ENCODE measurements at places on chromosomes 16 and 17.
A peak's percentile ranks its signal among the peaks of the same experiment; 100 is the strongest.

DNA sequence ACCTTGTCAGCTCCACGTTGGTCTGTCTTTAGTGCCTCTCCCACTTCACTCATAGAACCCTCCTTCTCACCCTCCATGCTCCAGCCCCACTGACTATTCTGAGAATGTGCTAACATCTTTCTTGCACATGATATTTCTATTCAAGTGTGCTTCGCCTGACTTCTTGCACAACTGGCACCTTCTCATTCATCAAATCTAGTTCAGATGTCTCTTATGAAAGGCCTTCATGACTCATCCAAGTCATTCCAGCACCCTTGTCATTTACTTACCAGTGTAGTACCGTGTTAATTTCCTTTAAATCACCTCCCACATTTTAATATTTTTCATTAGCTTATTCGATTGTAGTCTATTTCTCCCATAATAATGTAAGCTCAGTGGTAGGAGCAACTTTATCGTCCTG is 197.8 kb upstream of the PIRT start:
- no peak for DNase-seq

DNA sequence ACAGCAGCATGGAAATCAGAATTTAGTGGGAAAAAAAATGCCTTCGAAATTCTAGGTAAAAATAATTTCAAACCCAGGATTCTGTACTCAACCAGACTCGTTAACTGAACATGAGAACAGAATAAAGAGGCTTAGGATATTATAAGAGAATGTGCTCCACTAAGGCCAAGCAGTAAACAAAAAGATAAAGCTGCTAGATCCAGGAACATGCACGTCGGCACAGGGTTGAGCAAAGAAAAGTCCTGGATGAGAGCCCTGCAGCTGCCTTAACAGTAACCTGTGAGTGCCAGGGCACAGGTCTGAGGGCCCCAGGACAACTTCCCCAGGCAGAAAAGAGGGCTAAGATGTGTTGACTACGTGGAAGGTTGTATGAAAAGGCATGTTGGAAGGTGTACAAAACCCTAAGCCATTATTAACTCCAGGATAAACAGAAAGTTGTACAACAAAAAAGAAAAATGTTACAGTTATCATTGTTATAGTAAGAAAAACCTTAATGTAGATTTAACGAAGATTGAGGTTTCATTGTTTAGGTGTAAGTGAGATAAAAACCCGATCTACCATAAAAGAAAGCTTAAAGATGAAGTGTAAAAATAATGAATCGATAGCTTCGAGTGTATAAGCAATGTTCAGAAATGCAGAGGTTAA is 42.3 kb upstream of the RBFOX3 start:
- no peak for DNase-seq

GRCh38 chr17:36773039-36773438 is 164.2 kb upstream of the LHX1 start:
- DNase-seq = no peak

DNA sequence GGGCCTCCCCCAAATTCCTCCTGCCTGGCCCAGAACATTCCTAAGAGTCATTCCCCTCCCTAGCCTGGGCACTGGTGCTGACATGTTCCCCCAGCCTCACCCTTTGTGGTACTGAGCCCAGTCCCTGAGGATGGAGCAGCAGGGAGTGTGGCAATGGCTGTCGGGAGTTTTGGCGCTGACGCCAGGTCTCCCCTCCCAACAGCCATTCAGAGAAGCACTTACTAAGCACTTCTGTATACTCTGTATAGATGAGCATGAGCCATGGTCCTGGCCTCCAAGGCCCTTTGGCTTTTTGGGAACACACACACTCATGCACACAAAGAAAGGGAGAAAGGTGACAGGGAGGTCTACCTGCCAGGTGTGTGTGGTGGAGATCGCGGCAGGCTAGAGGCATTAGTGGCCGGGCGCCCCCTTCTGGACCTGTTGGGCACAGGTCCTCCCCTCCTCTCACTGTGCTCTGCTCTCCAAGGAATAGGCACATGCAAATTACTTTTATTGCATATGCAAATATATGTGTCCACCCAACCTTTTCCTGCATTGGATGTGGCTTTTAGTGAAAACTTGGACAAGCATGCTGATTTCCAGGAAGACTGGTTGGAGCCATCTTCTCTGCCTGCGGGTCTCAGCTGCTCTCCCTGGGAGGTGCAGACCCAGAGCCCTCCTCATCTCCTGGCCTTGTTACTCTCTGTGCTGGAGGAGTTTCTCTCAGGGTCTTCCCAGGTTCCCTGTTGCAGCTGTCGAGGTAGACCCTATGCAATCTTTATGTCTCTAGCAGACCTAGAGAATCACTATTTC is 17.4 kb upstream of the C17orf107 start:
- peak; percentile 32 for DNase-seq

- peak; percentile 67 for DNase-seq
These were observed 57.3 kb upstream of the CCL1 start for GRCh38 chr17:34420254-34420766.

DNA sequence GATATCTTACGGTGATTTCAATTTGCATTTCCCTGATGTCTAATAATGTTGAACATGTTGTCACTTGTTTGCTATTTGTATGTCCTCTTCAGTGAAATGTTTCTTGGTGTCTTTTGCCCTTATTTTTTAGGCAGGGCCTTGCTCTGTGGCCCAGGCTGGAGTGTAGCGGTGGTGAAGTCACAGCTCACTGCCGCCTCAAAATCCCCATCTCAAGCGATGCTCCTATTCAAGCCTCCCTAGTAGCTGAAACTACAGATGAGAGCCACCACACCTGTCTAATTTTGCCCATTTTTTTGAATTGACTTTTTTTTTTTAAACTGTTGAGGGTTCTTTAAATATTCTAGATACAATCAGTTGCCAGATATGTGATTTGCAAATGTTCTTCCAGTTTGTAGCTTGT is 8.3 kb downstream of the UBE2G1 start:
- DNase-seq = no peak

GRCh38 chr17:38925263-38925995 is at the start of gene LASP1NB:
Gene LASP1NB (plus strand): TSS chr17:38925614.
- peak; percentile 83 for DNase-seq

DNA sequence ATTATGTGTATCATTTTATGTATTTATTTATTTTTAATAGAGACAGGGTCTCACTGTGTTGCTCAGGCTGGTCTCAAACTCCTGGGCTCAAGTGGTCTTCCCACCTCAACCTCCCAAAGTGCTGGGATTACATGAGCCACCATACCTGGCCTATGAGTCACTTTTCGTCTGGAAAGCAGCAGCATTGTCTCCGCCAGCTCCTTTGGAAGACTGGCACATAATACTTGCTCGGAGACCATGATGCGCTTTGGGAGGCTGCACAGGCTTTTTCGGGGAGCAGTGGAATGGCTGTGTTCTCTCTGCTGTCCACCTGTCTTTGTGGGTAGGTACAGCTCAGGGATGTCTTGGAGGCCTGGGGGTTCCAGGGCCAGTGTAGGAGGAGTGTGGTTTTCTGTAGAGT is 102.2 kb downstream of the AATF start:
- peak; percentile 7 for DNase-seq

GRCh38 chr17:71142333-71142732 is 973.0 kb downstream of the KCNJ2 start:
- no peak for DNase-seq

- no peak for DNase-seq
These were observed 48.3 kb downstream of the UBE2G1 start for GRCh38 chr17:4318186-4318585.

GRCh38 chr16:89606006-89606405 is 7.4 kb upstream of the DPEP1 start:
- DNase-seq = no peak

- no peak for DNase-seq
These were observed 348.9 kb upstream of the ASIC2 start for GRCh38 chr17:33642002-33642401.

DNA sequence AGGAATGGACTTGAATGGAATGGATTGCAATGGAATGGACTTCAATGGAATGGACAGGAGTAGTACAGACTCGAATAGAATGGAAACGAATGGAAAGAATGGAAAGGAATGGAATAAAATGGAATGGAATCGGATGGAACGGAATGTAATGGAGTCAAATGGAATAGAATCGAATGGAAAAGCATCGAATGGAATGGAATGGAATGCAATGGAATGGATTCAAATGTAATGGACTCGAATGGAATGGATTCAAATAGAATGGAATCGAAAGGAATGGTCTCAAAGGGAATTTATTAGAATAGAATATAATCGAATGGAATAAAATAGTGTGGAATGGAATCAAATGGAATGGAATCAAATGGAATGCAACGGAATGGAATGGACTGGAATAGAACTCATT is 484.9 kb upstream of the WSB1 start:
- DNase-seq = peak; percentile 24

GRCh38 chr17:59254742-59255141 is 34.4 kb downstream of the GDPD1 start:
- DNase-seq = no peak

- no peak for DNase-seq
These were observed 9.2 kb upstream of the SERPINF1 start for GRCh38 chr17:1752425-1753262.

- DNase-seq = no peak
These were observed 16.5 kb upstream of the MRPS23 start for GRCh38 chr17:57866319-57866718.

DNA sequence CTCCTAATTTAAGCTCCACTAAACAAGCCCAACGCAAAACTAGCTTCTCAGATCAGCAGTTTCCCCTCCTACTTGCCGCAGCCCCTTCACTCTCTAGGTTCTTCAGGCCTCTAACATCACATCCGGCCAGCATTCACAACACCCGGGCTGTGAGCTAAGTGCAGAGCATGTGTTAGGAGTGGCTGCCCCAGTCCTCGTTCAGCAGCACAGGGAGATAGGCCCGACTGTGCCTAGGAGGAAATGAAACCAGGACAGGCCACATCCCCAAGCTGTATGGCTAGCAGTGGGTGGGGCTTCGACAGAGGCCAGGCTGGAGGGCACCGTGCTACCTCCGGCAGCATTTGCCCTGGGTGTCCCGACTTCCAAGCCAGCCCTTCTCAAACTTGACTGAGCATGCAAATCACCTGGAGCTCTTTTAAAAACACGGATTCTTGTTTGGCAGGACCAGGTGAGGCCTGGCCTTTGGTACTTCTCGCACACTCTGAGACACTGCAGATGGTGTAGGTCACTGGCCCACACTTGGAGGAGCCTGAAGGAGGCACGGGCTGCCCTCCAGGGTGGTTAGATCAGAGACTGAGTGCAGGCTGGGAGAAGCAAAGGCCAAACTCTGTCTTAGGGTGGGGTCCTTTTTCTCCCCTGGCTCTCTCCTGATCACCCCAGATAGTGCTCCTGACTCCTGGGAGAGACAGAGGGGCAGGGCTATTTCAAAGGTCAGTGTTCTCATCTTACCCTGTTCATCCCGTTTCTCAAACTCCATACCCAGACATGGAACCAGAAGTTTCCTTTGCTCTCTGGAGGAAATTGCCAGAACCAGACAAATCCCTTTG is 202.0 kb downstream of the C16orf78 start:
- no peak for DNase-seq

GRCh38 chr16:59021751-59022150 is 287.6 kb upstream of the GOT2 start:
- DNase-seq = no peak

- peak; percentile 10 for DNase-seq
These were observed 48.9 kb downstream of the SMPD3 start for GRCh38 chr16:68399456-68399855.

GRCh38 chr17:65554553-65555223 is 6.8 kb downstream of the AXIN2 start:
- DNase-seq = peak; percentile 60

GRCh38 chr16:49698453-49698815 is 157.5 kb downstream of the ZNF423 start:
- no peak for DNase-seq

DNA sequence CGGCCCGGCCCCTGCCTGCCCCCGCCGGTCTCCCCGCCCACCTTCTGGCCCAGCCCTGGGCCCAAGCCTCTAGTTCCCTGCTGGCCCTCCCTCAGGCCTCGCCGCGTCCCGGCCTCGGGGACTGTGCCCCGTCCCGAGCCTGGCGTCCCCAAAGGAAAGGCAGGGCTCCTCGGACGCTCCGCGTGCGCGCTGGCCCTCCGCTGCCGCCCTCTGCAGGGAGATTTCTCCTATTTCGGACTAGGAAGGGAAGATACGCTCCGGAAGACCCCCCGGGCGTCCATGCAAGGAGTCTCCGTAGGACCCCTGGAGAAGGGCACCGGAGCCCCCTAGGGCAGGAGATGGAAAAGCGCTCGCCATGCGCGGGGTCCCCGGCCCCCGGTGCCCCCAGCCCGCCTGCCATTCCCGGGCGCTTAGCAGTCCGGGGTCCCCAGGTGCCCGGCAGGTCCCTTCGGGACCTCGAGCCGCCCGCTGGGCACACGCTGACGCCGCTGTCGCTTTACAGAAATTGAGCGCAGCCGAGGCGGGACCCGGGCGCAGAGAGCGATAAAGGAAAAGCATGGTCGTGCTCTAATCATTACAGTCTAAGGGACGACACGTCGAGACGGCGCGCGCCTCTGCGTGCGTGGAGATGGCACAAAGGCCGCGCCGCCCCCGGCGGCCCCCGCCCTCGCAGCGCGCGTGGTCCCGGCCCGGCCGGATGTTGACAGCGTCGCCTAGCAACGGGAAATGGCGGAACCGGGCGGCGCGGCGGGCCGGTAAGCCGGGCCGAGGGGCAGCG is at the start of gene CCDC40:
TSS of gene CCDC40 (plus strand) at position 706 of the 778 bp plus-strand sequence. CDS start at position 727, 21 bp downstream.
- peak; percentile 60 for DNase-seq

DNA sequence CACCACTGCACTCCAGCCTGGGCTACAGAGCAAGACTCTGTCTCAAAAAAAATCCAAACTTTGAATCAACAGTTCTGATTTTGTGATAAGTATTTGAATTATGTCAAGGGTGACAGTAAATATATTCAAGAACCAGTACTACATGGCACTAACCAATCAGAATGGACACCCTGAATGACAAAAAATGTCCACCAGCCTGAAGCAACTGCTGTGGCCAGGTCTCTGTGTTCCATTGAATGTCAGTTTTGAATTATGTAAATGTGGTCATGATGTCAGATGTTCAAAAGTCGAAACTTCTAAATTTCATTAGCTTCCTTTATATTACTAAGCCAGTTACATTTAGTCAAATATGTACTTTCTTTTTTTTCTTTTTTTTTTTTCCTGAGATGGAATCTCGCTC is 15.4 kb upstream of the ATXN1L start:
- DNase-seq = no peak

- no peak for DNase-seq
These were observed 186.3 kb upstream of the XYLT1 start for GRCh38 chr16:17657045-17657444.

- no peak for DNase-seq
These were observed 47.2 kb downstream of the SRL start for GRCh38 chr16:4194661-4195060.

DNA sequence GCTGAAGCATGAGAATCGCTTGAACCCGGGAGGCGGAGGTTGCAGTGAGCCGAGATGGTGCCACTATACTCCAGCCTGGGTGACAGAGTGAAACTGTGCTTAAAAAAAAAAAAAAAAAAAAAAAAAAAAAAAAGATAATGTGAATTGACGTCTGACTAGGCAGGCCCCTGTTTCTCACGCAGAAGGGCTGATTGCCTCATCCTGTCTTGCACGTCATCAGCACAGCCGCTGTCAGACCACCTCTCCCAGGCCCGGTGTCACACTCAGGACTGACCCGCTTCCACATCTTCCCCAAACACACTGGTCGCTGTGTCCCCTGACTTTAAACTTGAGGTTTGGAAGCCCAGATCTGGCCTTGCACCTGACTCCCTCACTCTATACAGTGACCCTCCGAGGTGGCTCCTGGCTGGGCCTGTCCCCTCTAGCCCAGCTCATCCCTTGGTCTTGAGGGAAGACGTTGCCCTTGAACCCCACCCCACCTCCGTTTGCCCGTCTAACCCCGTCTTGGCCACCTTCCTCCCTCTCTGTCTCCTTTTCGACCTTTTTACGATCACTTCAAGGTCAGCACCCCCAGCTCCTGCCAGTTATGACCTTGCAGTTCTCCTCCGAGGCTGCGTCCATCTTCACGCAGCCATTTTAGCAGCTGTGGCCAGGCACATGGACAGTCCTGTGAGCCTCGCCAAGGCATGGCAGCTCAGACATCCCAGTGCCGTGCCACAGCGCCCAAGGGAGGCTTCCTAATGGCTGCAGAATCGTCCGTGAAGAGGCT is 149.9 kb upstream of the PLCG2 start:
- DNase-seq = no peak

Measured in fibroblast of the aortic adventitia (primary cell).